T-cell (primary cell): ENCODE measurements at places on chromosomes 1 and 21.
A peak's percentile ranks its signal among the peaks of the same experiment; 100 is the strongest.

- DNase-seq = no peak
Measured at GRCh38 chr1:65164633-65165032, 16.6 kb downstream of the AK4 start.

DNA sequence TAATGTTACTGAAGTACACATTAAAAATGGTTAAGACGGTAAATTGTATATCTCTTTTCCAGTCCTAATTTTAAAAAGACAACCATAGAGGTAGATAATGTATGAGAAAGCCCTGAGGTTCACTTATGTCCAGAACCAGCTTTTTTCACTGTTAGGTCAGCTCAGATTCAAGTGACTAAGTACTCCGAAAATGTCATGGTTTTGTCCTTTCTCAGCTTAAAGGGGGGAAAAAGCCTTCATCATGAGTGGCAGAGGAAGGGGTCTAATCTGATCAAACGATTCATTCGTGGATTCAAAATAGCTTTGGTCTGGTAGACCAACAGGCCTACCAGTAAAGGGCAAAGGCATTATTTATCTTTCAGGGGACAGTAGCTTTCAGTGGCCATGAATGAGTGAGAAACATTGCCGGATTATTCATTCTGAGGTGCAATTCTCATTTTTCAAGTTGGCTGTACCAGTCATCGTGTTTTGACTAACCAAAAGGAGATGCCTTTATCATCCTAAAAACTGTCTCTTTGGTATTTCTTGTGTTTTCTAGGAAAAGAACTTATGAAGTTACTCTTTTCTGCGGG lies 208.4 kb downstream of the HHIPL2 start:
- no peak for DNase-seq

GRCh38 chr1:165468726-165469249 lies 23.9 kb upstream of the RXRG start:
- no peak for DNase-seq

DNA sequence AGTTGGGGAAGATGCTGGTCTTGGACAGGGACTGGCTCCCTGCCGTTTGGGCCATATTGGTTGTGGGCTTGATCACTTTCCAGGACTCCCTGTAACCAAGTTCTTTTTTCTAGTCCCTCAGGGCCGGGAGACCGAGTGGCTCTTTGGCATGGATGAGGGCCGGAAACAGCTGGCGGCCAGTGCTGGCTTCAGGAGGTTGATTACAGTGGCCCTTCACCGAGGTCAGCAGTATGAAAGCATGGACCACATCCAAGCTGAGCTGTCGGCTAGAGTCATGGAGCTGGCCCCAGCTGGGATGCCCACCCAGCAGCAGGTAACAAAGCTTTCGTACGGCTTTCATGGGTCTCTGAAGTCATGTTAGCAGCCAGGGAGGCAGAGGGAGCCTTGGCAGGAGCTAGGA lies 4.3 kb downstream of the METTL13 start:
- DNase-seq = no peak

GRCh38 chr1:57600424-57600823 lies 176.6 kb upstream of the DAB1 start:
- DNase-seq = no peak

- peak; percentile 69 for DNase-seq
Measured at GRCh38 chr1:160205242-160206035, at the start of gene PEA15. PEA15 (plus strand) TSS chr1:160205384; CDS start chr1:160211545, 6,161 bp downstream.

GRCh38 chr1:160945079-160945478 lies 9.5 kb downstream of the ITLN2 start:
- DNase-seq = no peak

DNA sequence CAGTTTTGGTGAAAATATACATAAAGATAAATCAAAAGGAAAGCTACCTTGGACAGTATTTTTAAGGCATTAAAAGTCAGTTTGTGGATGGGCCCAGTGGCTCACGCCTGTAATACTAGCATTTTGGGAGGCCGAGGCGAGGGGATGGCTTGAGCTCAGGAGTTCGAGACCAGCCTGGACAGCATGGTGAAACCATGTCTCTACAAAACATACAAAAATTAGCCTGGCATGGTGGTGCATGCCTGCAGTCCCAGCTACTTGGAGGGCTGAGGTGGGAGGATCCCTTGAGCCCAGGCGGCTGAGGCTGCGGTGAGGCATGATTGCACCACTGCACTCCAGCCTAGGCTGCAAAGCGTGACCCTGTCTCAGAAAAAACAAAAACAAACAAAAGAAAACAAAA lies 1253.8 kb downstream of the MRPL39 start:
- DNase-seq = no peak

- DNase-seq = no peak
Measured at GRCh38 chr1:234004591-234004990, 100.1 kb downstream of the SLC35F3 start.

DNA sequence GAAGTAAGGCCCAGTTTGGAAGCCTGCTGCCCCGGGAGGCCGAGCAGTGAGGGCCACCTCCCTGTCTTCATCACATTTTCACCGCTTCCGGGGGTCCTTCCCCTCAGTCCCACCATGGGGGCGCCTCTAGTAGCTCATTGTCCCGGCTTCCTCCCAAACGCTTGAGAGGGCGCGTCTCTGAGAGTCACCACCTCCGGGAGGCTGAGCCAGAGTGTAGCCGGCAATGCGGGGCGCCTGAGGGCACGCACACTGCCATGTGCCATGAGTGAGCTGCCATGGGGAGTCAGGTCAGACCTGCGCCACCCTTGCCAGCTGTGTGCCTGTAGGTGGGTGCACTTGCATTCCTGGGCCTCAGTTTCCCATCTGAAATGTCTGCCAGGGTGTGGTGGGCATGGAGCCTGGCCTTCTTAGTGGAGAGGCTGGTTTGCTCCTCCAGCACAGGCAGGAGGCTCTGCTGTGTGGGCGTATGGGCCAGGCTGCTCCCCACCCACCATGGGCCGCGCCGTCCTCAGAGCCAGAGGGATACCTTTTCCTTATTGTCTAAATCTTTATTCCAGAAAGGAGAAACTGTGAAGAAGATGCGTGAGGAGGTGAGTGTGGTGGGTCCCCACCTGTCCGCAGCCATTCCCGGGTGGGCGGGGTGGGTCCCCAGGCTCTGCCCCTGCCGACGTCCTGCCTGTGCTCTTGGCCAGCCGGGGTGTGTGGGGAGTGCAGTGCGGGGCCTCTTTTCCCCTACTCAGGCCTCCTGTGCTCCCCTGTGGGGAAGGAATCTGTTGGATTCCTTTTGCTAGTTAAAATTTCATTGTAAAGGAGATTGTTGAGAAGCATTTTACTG lies 81.3 kb upstream of the COL6A1 start:
- no peak for DNase-seq

- no peak for DNase-seq
Measured at GRCh38 chr1:27499142-27499541, 9.2 kb upstream of the WASF2 start.

- no peak for DNase-seq
Measured at GRCh38 chr21:24294171-24294570, 1313.1 kb downstream of the MRPL39 start.
